Mucosa of gallbladder (tissue), 1 donor: ENCODE measurements at places on chromosomes 4 and X. TPM values are rescaled to one million over a fixed set of nuclear protein-coding genes. Genes with fewer than 3 reads are reported as not detected.

The SRP72 gene
- 65.7 TPM for total RNA-seq

The ARL9 gene
- total RNA-seq, result 0.43 TPM

The KCNE5 gene
- 0.49 TPM for total RNA-seq

The FGF5 gene
- 0.12 TPM for total RNA-seq

The PDCL2 gene
- total RNA-seq, result not detected

The TDO2 gene
- 2.4 TPM for total RNA-seq

The ZDHHC15 gene
- 1.5 TPM for total RNA-seq

The PFKFB1 gene
- total RNA-seq, result 0.12 TPM

The TRPC5OS gene
- total RNA-seq, result 0.20 TPM

The PRSS12 gene
- total RNA-seq, result 39.4 TPM

The CCNA2 gene
- total RNA-seq, result 2.9 TPM

The S100P gene
- total RNA-seq, result 33.4 TPM
